ENCODE measurements at places on chromosomes 5 and 9.

DNA sequence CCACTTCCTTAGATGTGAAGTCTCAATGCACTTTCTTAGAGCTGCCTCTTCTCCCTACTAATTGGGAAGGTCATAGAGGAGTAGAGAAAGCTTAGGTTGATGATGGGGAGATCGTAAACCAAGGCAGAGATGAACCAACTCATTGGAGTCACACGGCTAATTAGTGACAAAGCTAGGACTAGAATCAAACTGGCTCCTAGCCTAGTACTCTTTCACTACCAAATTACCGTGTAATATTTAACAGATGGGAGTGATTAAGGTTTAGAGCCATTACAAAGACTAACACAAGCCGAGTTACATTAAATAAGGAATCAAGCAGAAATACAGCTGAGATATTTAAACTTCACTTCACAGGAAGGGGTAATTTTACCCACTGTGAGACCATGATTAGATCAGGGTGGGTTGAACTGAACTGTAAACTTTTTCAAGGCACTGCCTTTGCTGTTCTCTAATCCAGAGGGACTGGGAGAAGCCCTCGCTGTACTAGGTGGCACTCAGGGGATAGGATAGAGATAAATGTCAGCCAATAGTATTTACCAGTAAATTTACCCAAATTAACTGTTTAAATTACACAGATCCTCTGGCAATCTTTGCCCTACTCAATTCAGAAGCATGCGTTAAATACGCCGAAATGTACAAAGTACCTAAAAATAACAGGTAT, 166.4 kb upstream of the PIK3R1 start:
- DNase-seq: no peak

- DNase-seq: no peak
These were observed 1105.8 kb upstream of the SEMA6A start for GRCh38 chr5:117680426-117680825.

GRCh38 chr5:180162304-180162661, 46.7 kb downstream of the RASGEF1C start:
- no peak for DNase-seq

DNA sequence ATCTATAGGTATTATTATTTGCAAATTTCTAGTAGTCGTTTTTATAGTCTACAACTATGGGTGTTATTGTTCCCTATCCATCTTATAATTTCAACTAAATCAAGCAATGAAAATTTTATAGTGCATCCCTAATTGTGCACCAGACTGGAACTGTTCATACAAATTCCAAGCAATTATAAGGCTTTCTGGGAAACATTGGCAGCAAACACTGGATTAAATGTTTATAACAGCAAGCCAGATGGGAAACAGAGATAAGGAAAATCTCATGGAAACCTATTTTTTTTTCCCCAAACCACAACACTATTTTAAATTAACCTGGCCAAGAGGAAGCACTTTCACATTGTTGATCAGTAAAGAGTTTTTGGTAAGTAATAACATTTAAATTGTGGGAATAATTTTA, 524.3 kb downstream of the RASEF start:
- no peak for DNase-seq

- DNase-seq: no peak
These were observed 851 bp upstream of the ZDHHC12 start for GRCh38 chr9:128724744-128725211.

All from activated CD8-positive, alpha-beta memory T cell treated with anti-CD3 and anti-CD28 coated beads for 48 hours (primary cell).